H4 (cell line): ENCODE measurements at places on chromosomes 6 and 20. TPM values are rescaled to one million over a fixed set of nuclear protein-coding genes. Genes with fewer than 3 reads are reported as not detected.

The SLC26A8 gene
- 0.04 TPM in 1 of 2 replicates, not detected in the other for total RNA-seq

The CDH22 gene
- not detected in 2 replicates for total RNA-seq

The CDSN gene
- not detected in 2 replicates for total RNA-seq

The RAET1L gene
- total RNA-seq, result 0.14 TPM in 1 of 2 replicates, not detected in the other

The CRYBG1 gene
- total RNA-seq, result 10.2 and 10.4 TPM in 2 replicates

DNA sequence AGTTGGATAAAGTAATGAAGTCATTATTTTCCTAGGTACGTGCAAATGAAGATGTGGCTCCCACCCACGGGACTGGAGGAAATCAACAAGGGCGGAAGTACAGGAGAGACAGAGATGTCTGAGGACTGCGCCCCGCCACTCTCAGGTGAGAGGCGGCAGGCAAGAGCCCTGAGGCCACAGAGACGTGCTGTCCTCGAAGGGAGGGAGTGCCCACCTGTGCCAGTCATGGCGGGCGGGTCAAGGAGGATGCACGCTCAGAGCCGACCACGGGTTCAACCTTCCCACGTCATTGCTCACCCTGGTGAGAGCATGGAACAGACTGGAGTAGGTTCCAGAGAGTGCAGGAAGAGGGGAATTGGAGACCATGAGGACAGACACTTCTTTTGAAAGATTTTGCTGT lies 12.7 kb downstream of the CST8 start:
- DNase-seq, result no peak

DNA sequence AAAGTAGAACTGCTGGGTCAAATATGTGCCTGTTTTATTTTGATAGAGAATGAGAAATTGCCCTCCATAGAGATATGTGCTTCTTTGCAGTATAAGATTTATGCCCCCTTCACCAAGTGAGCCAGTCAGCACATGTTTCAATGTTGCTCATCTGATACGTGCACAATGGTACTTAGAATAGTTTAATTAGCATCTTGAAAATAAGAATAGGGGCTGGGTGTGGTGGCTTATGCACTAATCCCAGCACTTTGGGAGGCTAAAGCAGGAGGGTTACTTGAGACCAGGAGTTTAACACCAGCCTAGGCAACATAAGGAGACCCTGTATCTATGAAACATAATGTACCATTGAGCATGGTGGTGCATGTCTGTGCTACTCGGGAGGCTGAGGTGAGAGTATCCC lies 20.3 kb upstream of the C20orf204 start:
- no peak for DNase-seq

- no peak for DNase-seq
Observed at GRCh38 chr6:153725456-153725855, 313.6 kb upstream of the OPRM1 start.

GRCh38 chr20:31488115-31488514 lies 13.0 kb downstream of the REM1 start:
- no peak for DNase-seq

GRCh38 chr6:147892476-147892875 lies 384.0 kb downstream of the SAMD5 start:
- DNase-seq, result no peak

- DNase-seq, result no peak
Observed at GRCh38 chr6:71558974-71559373, 270.4 kb downstream of the OGFRL1 start.

- DNase-seq, result no peak
Observed at GRCh38 chr20:4401601-4402000, 320.1 kb upstream of the PRND start.

- no peak for DNase-seq
Observed at GRCh38 chr6:42197555-42198362, 3.0 kb upstream of the GUCA1B start.

DNA sequence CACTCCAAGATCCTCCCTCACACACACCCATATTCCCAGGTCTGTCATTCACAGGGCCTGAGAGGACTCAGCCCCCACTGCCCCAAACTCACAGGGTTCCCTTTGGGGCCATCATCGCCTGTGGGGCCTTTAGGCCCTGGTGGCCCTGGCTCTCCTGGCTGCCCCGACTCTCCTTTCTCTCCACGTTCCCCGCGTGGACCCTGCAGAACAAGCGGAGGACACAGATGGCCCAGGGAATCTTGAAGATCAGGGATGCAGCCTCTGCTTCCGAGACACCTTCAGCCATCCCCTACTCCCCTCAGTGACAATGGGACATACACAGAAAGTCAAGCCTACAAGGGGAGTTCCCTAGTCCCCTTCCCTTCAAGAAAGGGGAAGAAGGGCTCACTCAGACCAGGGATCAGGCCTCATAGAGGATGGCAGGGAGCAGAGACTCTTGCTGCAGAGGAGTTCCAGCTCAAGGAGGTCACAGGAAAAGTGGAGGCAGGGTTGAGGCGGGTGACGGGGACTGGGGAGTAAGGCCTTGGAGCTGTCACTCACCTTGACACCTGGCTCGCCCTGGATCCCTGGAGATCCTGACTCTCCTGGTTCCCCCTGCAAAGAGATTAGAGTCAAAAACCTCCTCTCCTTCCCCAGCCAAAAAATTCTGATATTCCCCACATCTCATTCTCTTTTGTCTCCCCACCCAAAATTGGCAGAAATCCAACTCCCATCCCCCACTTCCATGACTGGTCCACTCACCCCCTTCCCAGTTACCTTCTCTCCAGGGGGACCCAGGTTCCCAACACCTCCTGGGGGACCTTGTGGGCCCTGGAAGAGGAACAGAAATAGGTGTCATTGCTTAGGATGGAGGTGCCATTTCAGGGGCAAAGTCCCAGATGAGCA lies 22.7 kb downstream of the COL11A2 start:
- no peak for DNase-seq

DNA sequence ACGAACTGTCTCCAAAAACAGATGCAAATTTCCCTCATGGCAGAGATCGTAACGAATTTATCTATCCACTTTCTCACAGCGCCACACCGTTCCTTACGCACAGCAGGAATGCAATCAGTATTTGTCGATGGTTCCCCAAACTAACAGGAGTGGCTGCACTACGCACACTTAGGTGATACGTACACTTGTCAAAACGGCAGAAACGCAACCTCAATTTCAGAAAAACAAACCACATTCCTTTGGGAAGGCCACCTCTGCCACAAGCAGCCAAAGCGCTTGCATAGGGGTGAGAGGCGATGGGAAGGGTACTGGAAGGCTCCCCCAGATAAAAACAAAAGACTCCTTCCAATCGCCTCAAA lies 638 bp downstream of the MDN1 start:
- no peak for DNase-seq

- peak; percentile 11 for DNase-seq
Observed at GRCh38 chr6:137944793-137945498, 77.9 kb downstream of the TNFAIP3 start.

DNA sequence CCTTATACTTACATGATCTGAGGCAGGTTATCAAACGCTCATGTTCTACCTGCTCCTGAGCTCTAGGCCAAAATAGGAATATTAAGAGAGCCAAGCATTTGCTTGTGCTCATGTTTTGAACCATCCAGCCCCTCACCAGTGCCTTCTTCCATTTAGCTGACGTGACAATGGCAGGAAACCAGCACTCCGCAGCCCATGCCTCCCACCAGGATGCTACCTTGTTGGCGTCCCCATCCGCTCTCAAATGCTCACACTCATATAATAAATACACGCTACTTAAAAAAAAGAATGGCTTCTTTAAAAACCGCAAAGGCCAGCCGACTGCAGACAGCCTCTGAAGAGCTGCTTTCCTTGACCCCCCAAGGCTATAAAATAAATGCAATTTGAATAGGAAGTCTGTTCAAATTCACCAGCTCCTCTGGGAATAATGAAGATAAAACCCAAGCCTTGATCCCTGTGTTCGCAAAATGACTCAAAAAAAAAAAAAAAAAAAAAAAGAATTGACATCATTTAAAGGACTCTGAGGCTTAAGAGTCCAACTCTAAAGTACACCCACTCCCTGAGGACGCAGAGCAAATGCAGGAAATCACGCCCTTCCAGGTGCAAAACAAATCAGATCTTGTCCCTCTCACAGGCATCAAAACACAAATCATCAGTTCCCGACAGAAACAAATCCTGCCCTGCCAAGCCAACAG lies 29.0 kb downstream of the RNASET2 start:
- no peak for DNase-seq

- peak; percentile 90 for DNase-seq
Observed at GRCh38 chr6:70312165-70312745, 9.4 kb upstream of the COL9A1 start.

DNA sequence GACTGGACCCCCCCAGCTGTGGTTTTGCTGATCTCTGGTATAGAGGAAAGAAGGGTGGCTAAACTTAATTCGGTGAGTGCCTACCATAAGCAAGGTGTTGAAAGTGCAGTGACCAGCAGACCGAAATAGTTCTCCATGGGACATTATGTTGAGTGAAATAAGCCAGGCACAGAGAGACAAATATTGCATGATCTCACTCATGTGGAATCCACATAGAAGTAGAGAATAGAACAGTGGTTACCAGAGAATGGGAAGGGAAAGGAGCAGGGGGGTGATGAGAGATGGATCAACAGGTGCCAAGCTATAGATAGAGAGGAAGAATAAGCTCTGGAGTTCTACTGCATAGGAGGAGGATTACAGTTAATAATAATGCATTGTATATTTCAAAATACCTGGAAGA lies 9.7 kb upstream of the GCNT2 start:
- no peak for DNase-seq

DNA sequence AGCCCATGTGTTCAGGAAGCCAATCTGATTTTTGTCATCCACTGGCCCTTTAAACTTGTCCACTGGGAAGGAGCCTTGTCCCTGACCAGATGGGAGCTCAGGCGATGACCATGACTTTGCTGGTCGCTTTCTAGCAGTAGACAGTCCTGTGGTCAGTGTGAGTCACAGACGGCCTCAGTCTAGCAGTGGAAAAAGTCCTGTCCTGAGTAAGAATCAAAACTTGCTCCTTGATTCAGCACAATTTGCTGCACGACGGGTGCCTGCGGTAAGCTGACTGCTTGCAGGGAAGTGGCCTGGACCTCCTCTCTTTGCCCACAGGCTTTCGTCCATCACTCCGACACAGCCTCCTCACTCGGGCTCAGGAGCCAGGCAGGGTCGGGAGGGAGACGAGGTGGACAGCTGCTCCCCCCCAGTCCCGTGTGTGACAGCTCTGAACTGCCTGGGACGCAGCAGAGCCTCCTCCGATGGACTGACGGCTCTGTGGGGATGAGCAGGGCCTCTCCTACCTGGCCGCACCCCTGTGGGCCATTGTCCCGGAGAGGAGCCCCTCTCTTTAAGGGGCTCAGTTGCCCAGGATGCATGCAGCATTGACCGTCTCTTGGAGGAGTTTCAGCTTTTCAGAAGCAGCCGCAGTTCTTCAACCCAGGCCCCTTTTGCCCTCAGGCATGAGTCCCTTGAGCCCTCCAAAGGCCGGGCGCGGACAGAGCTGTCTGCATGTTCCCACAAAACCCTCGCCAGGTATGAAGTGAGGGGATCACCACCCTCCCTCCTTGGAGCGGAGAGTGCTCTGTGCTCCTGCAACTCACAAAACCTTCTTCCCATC lies 209.2 kb downstream of the ANKRD60 start:
- DNase-seq, result peak; percentile 49

DNA sequence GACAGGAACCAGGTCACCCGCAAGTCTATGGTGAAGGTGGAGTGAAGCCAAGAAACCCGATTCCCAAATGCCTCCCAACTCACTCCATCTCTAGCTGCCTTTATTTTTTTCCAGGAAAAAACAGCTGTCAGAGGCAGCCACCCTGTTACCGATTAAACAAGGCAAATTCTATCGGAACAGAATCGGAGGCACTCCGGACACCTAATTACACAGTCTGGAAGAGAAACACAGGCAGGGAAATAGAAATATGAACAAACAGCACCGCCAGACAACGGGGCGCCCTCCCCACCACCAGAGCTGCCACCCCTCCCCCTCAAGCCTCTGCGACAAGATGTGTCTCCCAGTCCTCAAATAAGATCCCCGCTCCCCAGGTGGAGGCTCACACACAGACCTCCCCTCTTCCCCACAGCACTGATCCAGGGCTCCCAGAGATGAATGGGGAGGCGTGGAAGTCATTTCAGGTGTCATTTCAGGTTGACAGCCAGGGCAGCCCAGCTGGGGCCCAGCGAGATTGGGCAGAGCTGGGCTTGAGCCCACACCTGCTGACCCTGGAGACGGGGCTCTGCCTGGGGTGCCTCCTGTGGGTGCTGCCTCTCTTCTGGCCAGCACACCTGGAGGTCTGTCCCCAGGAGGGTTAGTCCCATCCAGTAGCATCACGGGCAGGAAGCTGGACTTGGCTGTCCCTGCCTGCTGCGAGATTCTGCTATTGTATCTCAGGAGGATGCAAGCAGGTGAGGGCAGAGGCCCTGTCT lies 19.8 kb upstream of the VSTM2L start:
- DNase-seq, result no peak

GRCh38 chr6:125662296-125662695 lies 87.1 kb upstream of the HEY2 start:
- no peak for DNase-seq

GRCh38 chr6:98560418-98560817 lies 274.0 kb upstream of the POU3F2 start:
- no peak for DNase-seq

DNA sequence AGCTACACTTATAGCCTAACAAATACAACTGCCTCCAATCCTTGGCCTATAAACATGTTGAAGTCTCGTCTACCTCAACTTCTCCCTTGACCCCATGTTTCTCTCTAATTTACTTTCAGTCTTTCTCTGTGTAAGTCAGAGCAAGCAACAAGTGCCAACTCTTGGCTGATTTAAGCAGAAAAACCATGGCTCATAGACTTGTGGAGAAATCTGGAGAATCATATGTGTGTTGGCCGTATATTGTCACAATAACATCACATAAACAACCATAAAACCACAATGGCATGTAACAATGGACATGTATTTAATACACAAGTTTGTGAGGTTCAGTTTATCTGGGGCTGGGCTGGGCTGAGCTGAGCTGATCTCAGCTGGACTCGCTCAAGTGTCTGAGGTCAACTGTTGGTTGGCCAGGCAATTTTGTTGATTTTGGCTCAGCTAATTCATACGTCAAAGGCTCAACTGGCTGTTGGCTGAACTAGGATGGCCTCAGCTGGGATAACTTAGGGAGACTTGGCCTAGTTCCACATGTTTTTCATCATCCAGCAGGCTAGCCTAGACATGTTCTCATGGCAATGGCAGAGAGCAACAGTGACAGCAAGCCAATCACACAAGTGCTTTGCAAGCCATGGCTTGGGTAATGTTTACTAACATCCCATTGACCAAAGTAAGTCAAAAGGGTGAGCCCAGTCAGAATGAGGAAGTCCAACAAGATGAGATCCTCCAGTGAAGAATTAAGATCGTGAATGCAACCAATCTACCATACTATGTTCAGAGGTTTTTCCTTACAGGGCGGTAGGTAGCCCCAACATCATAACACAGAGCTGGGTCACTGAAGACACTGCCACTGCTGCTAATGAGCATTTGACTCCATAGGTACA lies 12.9 kb upstream of the TBC1D22B start:
- DNase-seq, result peak; percentile 98
